ENCODE measurements at places on chromosomes 6 and 20.

- no peak for DNase-seq
Observed at GRCh38 chr20:61577065-61577464, 325.0 kb downstream of the CDH4 start.

- no peak for DNase-seq
Observed at GRCh38 chr20:47397652-47398301, 41.3 kb upstream of the ZMYND8 start.

DNA sequence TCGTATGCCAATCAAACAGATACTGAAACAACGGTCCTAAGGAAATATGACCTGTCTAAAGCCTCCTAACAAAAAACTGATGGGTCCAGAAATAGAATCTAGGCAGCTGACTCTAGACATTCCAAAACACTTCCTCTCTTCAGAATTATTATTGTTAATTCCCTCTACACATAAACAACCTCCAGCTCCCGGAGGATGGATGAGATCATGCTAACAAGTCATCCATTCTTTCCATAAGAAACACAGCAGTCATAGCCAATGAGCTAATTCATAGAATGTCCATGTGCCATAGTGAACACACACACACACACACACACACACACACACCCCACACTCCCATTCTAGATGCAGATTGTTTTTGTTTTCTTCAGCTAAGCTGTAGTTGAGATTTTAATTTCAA lies 44.3 kb downstream of the HDGFL1 start:
- DNase-seq: no peak

DNA sequence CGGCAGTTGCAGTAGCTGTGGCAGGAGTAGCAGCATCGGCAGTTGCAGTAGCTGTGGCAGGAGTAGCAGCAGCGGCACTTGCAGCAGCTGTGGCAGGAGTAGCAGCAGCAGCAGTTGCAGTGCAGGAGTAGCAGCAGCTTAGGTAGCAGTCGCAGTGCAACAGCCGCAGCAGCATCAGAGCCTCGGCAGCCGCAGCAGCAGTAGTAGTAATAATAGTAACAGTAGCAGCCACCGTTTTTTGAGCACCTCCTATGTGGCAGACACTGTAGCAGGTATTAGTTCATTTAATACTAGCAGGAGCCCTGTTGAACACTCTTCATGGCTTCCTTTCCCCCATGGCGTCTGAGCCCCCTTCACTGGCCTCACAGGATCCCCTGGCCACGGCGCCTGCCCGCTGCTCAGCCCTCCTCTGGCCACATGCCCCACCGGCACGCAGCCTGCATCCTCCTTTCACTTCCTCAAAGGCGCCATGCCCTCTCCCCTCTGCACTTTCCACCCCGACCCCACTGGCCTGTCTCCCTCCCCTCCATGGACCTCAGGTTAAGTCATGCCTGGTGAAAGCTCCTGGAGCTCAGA lies 19.1 kb upstream of the IRF4 start:
- DNase-seq: no peak

GRCh38 chr6:99810942-99811620 lies 182.9 kb downstream of the MCHR2 start:
- no peak for DNase-seq

GRCh38 chr6:136037876-136038460 lies 186.5 kb downstream of the PDE7B start:
- DNase-seq: no peak

GRCh38 chr6:15527838-15528617 lies 134.8 kb downstream of the DTNBP1 start:
- DNase-seq: no peak

GRCh38 chr6:168575346-168576098 lies 134.5 kb downstream of the SMOC2 start:
- DNase-seq: no peak

DNA sequence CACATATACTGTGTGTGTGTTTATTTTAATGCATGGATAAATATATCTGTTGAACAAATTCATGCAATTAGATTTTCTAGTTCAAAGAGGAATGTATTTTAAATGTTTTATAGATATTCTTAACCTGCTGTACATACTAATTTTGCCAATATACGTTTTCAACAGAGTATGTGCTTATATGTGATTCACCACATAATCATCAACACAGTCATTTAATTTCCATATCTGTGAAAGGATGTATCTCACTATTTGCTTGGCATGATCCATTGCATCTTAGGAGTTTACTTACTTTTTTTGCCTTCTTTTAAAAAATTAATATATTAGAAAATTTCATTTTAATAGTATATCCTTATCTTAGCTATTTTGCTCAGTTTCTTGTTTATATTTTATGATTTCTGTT lies 902.3 kb upstream of the CITED2 start:
- no peak for DNase-seq

DNA sequence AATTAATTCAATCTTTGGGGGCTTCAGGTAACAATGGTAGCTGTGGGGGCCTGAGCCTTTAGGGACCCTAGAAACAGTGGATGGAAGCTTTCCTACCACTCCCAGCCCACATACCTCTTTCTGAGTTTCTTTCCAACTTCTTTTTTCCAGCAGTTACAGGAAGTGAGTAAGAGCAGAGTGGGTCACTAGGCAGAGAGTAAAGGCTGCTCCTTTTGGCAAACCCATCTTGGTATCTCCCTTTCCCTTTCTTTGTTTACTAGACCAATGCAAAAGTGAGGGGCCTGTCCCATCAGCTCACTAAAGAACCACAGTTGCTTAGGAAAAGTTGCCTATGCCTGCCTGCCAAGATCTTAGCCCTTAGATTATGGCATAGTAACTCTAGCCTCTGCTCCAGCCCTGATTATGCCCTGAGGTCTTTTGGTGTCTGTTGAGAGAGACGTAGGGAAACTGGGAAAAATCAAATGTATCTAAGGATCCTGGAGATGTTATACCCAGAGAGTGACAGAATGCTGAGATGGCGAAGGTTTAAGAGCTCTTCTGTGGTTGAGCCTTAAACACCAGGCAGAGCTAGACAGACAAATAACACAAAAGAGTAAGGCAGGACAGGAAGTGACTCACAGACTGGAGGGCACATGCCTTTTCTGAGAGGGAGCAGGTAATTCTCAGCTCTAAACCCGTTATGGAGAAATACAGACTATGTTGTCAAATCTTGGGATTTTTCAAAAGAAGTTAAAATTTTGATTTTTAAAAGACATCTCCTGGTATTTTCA lies 31.3 kb downstream of the TRMT6 start:
- DNase-seq: no peak

- DNase-seq: peak; percentile 14
Observed at GRCh38 chr6:5174756-5175549, 85.8 kb downstream of the LYRM4 start.

DNA sequence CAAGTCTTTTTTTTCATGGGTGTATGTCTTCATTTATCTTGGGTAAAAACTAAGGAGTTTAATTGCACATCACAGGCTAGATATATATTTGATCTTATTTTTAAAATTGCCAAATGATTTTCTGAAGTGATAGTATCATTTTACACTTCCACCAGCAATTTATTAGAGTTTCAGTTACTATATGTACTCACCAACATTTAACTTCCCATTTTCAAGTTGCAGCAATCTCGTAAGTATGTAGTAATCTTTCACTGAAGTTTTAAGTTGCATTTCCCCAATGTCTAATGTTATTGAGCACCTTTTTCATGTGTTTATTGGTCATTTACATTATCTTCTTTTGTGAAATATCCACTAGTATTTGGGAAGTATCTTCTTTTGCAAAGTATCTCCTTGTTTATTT lies 277.4 kb upstream of the CNR1 start:
- DNase-seq: no peak

- DNase-seq: peak; percentile 22
Observed at GRCh38 chr6:42368181-42368580, 83.5 kb downstream of the TRERF1 start.

DNA sequence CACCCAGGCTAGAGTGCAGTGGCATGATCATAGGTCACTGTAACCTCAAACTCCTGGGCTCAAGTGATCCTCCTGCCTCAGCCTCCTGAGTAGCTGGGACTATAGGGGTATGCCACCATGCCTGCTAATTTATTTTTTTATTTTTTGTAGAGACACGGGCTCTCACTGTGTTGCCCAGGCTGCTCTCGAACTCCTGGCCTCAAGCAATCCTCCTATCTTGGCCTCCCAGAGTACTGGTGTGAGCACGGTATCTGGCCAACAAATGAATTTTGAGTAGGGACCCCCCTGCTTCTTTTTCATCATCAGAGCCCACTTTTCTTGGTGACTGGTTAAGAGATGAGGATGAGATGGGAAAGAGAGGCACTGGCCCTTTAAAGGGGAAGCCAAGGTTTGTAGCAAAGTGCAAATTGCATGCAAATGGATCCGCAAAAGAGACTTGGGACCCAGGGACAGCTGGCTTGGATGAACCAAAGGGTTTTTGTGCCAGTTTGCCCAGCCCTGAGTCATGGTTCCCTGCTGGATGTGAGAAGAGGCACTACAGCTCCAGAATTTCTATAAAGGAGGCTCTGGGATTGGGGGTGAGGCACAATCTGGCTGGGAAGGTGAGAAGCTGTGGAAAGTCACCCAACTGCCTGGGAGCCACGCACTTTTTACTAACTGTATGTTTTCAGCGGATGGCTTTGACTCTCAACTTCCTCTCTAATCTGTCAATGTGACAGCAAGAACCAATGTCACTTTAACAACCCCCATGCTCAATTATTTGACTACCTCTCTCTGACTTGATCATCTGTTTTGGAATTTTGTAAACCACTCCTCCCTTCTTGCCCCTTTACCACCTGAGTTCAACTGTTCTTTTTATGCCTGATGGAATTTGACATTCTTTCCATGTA lies 58.7 kb upstream of the RNF24 start:
- DNase-seq: no peak

DNA sequence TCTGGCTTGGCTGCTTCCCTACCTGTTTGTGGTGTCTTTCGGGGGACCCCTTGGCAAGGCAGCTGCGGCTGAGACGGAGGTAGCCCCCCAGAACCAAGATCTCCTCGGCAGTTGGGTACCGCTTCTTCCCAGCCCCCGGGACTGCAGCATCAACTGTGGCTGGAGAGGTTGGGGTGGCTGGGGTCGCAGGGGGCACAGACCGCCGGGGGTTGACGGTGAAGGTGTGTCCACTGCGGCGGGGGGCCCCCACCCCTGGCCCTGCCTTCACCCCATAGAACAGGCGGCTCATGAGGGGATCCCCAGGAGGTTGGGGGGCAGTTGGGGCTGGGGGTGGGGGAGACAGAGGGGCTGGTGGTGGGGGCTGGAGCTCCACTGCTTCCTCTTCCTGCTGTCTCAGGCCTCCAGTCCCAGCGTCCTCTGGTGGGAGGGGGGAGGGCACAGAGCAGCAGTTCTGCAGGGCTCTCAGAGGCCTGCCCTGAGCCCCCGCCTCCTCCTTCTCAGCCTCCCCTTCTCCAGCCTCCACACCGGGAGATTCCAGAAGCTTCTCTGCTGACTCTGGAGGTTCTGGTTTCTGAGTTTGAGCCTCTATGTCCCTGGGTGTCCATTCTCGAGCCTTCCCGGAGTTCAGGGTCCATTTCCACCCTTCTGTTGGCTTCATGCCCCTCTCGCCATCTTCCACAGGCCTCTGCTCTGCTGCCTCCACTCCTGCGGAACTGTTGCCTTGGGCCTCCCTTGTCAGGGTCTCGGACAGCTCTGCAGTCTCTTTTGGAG lies 1.9 kb downstream of the PPP1R18 start:
- DNase-seq: peak; percentile 37

DNA sequence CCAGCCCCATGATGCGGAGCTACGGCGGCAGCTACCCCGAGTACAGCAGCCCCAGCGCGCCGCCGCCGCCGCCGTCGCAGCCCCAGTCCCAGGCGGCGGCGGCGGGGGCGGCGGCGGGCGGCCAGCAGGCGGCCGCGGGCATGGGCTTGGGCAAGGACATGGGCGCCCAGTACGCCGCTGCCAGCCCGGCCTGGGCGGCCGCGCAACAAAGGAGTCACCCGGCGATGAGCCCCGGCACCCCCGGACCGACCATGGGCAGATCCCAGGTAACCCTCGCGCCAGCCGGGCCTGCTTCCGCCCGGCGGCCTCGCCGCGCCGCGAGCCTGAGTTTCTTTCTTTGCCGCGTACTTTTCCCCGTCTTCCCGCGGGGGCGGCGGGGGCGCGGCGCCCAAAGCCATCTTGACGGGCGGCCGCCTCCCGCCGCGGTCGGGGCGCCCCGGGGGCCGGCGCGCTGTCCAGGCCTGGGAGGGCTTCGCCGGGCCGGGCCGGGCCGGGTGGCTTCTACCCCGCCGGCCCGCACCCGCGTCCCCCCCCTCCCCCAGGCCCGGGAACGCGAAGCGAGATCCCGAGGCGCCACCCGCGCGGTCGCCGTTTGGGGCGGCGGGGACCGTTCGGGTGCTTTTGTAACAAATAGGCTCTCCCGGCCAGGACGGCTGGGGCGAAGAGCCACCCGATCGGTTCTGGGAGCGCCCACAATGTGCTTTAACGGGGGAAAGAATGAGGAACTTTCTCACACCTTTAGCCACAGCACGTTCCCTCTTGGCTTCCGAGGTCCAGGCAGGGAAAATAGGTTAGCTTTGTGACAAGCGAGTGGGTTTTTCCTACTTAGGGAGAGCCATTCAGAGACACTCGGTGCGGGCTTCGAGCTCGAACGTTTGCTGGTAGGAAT lies 2.3 kb downstream of the ARID1B start:
- peak; percentile 62 for DNase-seq

GRCh38 chr6:157461000-157461915 lies 80.3 kb downstream of the ZDHHC14 start:
- no peak for DNase-seq

DNA sequence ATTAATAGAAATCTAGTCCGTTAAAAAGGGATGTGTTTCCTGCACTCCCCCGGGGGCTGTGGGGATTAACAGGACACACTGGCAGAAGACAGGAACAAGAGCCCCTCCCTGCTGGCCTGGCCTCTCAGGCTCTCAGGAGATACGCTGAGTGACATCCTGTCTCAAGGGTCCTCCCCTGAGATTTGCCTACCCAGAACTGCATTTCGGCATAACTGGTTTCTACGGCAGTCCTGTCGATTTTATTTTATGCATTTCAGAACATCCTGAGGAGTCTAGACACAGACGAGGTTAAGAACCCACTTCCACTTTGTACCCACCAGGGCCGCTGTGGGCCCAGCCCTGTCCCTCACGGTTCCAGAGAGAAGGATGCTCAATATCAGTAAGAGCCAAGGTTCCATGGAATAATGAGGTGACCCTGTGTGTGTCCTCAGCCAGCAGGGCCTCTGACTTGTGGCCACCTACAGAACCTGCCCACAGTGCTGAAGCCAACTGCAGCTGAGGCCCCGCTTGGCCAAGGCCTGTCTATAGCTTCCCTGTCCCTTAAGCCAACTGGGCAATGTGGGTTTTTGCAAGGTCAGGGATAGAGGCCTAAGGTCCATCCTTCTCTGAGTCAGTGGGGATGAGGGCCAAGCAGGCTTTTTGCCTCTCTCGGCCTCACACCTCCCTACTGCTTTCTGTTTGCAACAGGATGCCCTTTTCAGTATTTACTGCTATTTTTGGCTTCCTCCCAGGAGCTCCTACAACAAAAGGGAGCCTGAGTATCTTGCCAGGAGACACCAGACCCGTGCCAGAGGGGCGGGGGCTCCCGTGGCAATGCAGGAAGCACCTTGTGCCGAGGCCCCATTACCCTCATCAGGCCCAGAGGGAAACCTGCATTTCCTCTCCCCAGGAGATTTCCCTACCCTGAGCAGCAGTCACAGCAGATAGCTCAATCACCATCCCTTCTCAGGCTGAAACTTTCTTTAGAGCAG lies 14.7 kb downstream of the UQCC2 start:
- DNase-seq: no peak

- no peak for DNase-seq
Observed at GRCh38 chr6:150620244-150620643, 20.6 kb downstream of the PLEKHG1 start.

All from CD8-positive, alpha-beta memory T cell (primary cell).